ENCODE measurements at places on chromosomes 1 and 21.

DNA sequence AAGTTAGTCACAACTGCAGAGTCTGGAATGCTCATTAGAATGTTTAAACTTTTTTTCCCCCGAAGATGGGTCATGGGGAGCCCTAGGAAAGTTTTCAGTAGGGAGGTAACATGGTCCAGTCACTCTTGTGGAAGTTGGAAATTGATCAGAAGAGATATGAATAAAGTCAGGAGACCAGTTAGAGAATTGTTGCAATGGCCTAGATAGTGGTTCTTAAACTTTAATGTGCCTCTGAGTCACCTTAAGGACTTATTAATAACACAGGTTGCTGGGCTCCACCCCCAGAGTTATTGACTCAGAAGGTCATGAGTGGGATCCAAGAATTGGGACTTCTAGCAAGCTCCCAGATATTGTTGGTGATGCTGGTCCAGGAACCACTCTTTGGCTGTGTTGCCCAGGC, 3.2 kb upstream of the TFAP2E start:
- no peak overlapping the region for H3K4me3 ChIP-seq
- no peaks in the 10 kb centered on the region for H3K4me1 ChIP-seq
- H3K27ac ChIP-seq: no peak overlapping the region
- DNase-seq: no peak
- no peaks in the 10 kb centered on the region for H3K27me3 ChIP-seq

DNA sequence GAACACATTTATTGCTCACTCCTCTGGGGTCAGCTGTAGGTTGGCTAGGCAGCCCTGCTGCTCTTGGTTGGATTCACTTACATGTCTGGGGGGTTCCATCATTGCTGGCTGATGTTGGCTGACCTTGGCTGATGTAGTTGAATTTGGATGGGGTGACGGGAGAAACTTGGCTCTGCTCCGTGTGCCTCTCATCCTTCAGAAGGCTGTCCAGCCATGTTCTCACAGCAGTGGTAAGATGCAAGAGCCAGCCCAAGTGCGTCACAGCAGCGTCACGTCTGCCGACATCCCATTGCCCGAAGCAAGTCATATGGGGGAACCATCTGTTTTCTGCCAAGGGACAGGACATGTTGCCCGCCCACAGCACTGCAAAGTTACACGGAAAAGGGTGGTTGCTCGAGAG, 613.5 kb downstream of the MATN1 start:
- no peak overlapping the region for H3K4me3 ChIP-seq
- H3K4me1 ChIP-seq: no peaks in the 10 kb centered on the region
- peaks cover 93% of the 10 kb centered on the region for H3K27me3 ChIP-seq
- H3K27ac ChIP-seq: no peak overlapping the region

DNA sequence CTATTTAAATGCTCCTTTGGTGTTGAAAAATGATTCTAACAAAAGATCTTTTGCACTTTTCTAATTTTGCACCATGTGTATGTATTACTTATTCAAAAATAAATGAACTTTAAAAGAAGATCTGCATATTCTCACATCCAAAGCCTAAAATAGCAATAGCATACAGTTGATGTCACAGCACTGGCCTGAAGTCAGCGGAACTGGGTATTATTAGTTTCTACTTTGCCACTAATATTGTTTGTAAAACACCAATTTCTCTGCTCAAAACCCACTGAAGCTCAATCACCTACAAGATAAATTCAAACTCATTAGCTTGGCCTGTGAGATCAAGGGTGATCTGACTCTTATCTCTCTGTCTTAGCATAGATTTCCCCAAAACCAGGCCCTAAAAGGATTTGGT, 34.5 kb upstream of the BCAR3 start:
- DNase-seq: no peak
- no peak overlapping the region for H3K27ac ChIP-seq
- no peaks in the 10 kb centered on the region for H3K4me1 ChIP-seq
- no peaks in the 10 kb centered on the region for H3K27me3 ChIP-seq
- no peaks in the 10 kb centered on the region for H3K36me3 ChIP-seq

- no peaks in the 10 kb centered on the region for H3K27me3 ChIP-seq
- DNase-seq: no peak
- H3K36me3 ChIP-seq: no peaks in the 10 kb centered on the region
- H3K4me3 ChIP-seq: no peak overlapping the region
- H3K27ac ChIP-seq: no peak overlapping the region
Observed at GRCh38 chr1:171610385-171610784, 11.7 kb upstream of the MYOCOS start.

GRCh38 chr1:94191216-94191615, 46.2 kb downstream of the ARHGAP29 start:
- H3K27ac ChIP-seq: no peak overlapping the region
- no peaks in the 10 kb centered on the region for H3K27me3 ChIP-seq
- no peak for DNase-seq
- H3K4me1 ChIP-seq: no peaks in the 10 kb centered on the region
- H3K4me3 ChIP-seq: no peak overlapping the region

GRCh38 chr1:3375245-3375644, 79.2 kb upstream of the ARHGEF16 start:
- no peaks in the 10 kb centered on the region for H3K36me3 ChIP-seq
- H3K4me1 ChIP-seq: no peaks in the 10 kb centered on the region
- H3K27me3 ChIP-seq: peaks cover 49% of the 10 kb centered on the region
- no peak for DNase-seq

DNA sequence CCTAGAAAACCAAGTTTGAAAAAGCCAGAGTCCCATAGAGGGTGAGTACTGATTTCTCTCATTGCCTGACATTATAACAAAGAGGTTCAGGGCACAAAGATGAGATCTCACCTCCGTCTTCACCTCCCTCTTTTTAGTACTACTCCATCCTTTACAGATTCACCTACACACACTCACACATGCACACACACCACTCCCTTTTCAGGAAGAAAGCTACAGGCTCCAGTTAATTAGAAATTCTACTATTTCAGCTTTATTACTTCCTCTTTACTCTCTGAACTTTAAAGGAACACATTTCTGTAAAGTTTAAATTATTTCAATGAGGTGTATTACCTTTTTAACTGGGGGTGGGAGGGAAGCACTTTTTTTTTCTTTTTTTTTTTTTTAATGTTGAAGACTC, 59.6 kb upstream of the PRDX6 start:
- DNase-seq: no peak
- no peaks in the 10 kb centered on the region for H3K4me1 ChIP-seq
- no peaks in the 10 kb centered on the region for H3K27me3 ChIP-seq
- H3K4me3 ChIP-seq: no peak overlapping the region
- H3K27ac ChIP-seq: no peak overlapping the region
- H3K36me3 ChIP-seq: no peaks in the 10 kb centered on the region

DNA sequence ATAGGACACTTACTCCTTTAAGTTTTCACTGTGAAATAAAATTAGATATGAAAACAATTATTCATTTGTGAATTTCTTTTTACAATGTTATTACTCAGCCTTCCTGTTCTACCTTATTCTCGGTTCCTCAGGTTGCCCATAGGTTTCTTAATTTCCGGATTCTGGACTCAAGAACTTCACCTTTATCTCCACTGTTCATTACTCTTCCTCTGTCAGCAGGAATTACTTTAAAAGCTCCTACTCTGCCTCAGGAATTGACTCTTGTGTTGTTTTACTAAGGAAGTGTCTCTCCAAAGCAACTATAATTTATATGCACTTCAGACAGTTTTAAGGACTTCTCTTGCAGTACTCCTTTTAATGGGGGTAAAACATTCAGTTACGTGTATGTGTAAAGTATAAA, 123.8 kb downstream of the OSBPL9 start:
- H3K4me1 ChIP-seq: peaks cover 11% of the 10 kb centered on the region
- H3K27me3 ChIP-seq: no peaks in the 10 kb centered on the region
- no peak overlapping the region for H3K27ac ChIP-seq
- H3K36me3 ChIP-seq: 0 out of 2 replicates have a peak, but pooled peaks cover 3% of the 10 kb centered on the region
- no peak overlapping the region for H3K4me3 ChIP-seq
- DNase-seq: no peak

- H3K4me1 ChIP-seq: no peaks in the 10 kb centered on the region
- H3K36me3 ChIP-seq: no peaks in the 10 kb centered on the region
- H3K4me3 ChIP-seq: no peak overlapping the region
Observed at GRCh38 chr1:21198929-21199328, 22.2 kb upstream of the EIF4G3 start.

DNA sequence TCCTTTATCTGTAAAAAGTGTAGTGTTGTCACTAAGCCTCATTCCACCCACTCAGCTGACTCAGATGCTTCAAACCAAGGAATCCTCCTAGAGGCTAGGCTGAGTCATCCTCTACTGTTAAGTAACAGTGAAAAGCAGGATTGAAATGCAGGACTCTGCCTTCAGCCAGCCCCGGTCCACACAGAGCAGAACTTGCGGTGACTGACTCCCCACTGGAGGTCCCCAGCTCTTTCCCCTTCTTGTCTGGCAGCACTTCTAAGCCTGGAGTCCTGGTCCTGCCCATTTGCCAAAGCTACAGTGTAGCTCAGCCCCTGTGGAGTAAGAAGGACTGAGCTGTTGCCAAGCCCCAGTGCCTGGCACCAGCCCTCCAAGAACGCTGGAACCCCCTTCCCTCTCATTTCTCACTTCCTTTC, 1.7 kb downstream of the RAB7B start:
- H3K27ac ChIP-seq: no peak overlapping the region
- no peak for DNase-seq
- H3K4me1 ChIP-seq: peaks cover 10% of the 10 kb centered on the region
- no peaks in the 10 kb centered on the region for H3K36me3 ChIP-seq

- H3K4me1 ChIP-seq: no peaks in the 10 kb centered on the region
- H3K27ac ChIP-seq: no peak overlapping the region
- H3K27me3 ChIP-seq: peaks cover 94% of the 10 kb centered on the region
- no peak overlapping the region for H3K4me3 ChIP-seq
- no peak for DNase-seq
Observed at GRCh38 chr21:46000182-46000730, 18.7 kb downstream of the COL6A1 start.

DNA sequence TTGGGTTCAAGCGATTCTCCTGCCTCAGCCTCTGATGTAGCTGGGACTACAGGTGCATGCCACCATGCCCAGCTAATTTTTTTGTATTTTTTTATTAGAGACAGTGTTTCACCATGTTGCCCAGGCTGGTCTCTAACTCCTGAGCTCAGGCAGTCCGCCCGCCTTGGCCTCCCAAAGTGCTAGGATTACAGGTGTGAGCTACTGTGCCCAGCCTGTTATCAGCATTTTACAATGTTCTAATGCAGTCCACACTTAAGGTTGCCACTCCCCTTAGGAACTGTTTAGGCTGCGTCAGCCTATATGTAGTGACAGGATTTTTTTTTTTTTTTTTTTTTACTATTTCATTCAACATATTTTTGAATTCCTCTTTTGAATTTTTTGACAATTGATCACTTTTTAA, 30.2 kb downstream of the AGPAT3 start:
- H3K27ac ChIP-seq: no peak overlapping the region
- DNase-seq: no peak
- 0 out of 2 replicates have a peak, but pooled peaks cover 2% of the 10 kb centered on the region for H3K36me3 ChIP-seq
- no peak overlapping the region for H3K4me3 ChIP-seq
- H3K4me1 ChIP-seq: no peaks in the 10 kb centered on the region
- no peaks in the 10 kb centered on the region for H3K27me3 ChIP-seq

- no peaks in the 10 kb centered on the region for H3K36me3 ChIP-seq
- DNase-seq: no peak
- H3K4me3 ChIP-seq: no peak overlapping the region
- no peaks in the 10 kb centered on the region for H3K27me3 ChIP-seq
Observed at GRCh38 chr1:115068826-115069585, 20.3 kb downstream of the TSPAN2 start.

DNA sequence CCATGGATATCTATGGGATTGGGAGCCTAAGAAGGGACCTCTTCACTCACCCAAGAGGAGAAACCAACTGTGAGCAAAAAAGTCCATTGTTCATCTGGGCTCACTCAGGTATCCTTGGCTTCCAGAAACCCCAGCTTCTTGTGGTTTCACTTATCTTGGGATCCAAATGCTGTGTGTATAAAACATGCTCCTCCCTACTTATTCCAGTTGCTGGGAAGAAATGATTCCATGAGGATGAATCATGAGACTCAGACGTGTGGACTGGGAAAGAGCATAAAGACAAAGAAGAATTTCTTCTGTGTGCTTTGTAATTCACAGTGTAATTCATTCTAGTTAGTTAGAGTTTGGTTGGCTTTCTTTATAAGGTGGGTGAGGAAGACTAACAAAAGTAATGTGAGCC, 283.7 kb downstream of the ZNF648 start:
- H3K27ac ChIP-seq: no peak overlapping the region
- H3K27me3 ChIP-seq: no peaks in the 10 kb centered on the region
- no peak overlapping the region for H3K4me3 ChIP-seq
- no peaks in the 10 kb centered on the region for H3K4me1 ChIP-seq
- no peak for DNase-seq

DNA sequence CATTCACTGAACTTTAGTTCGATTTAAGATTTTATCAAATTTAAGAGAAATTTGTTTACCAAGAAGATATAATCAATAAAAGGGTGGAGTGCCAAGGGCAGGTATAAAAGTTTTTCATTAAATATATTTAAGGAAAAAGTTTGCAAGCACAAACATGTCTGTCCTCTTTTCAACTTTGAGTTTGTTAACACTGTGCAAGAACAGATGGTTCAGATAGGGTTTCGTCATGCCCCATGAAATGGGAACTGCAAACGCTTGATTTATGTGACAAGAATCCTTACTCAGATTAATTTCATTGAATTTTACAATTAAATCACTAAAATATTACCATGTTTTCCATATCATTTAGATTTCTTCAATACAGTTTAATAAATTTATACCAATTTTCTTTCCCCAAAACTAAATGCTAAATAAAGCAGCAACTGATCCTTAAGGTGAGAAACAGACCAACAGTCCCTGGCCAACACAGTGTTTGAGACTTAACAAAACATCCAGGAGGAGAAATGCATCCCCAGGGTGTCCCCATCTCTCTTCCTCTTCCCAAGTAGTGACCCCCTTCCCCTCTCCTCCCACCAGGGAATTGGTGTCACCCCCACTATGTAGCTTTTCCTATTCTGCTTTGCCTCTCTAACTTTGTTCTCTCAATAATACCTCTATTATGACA, 292.9 kb downstream of the LTN1 start:
- H3K4me1 ChIP-seq: no peaks in the 10 kb centered on the region
- H3K27ac ChIP-seq: no peak overlapping the region
- H3K27me3 ChIP-seq: no peaks in the 10 kb centered on the region
- no peaks in the 10 kb centered on the region for H3K36me3 ChIP-seq

GRCh38 chr1:145997718-145998023, 1.3 kb upstream of the TXNIP start:
- DNase-seq: peak; percentile 55
- peaks cover 23% of the 10 kb centered on the region for H3K36me3 ChIP-seq
- H3K4me1 ChIP-seq: peaks cover 47% of the 10 kb centered on the region

DNA sequence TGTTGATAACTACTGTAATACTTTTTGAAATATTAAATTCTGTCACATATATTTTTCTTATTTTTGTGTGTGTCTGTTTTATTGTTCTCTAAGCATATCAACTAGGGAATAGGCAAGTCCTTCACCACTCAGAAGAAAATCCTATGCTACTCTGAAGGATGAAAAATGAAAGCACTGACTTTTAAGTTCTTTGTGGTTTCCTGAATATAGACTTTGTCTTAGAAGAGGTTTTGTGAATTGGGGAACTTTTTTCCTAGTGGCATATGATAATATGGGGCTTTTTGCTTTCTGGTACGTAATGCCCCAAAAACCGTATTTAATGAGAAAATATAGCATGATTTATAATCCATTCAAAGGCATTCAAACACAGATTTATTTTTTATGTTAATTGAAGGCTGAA, 136.0 kb downstream of the SNX7 start:
- DNase-seq: peak; percentile 7
- H3K27me3 ChIP-seq: no peaks in the 10 kb centered on the region
- H3K4me1 ChIP-seq: no peaks in the 10 kb centered on the region
- H3K27ac ChIP-seq: no peak overlapping the region

Measured in MM.1S (cell line).